ENCODE measurements at places on chromosomes 2 and 18. TPM values are rescaled to one million over a fixed set of nuclear protein-coding genes. Genes with fewer than 3 reads are reported as not detected.
A peak's percentile ranks its signal among the peaks of the same experiment; 100 is the strongest.

Gene UGT1A4
- total RNA-seq: not detected

DNA sequence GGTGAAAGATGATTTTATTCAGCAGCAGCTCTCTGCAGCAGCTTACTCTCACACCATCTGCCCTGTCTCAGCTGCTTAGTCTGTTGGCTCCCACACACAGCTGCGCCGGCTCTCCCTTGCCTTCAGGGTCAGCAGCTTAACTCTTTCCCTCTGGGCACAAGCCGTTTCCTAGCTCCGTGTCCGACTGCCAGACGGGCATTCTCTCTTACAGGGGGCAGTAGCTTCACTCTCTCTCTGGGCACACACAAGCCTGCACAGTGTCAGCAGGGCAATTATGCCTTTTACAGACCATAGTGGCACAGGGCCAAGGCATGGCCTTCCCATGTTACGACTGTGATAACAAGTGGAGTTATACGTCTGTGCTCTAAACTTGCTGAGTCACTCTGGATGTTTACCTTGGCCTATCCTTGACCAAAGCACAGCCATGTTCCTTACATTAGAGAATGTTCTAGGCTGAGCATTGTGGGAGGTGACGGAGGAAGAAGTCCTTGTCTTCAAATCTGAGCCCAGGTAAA, 31.7 kb downstream of the PCARE start:
- DNase-seq: no peak

DNA sequence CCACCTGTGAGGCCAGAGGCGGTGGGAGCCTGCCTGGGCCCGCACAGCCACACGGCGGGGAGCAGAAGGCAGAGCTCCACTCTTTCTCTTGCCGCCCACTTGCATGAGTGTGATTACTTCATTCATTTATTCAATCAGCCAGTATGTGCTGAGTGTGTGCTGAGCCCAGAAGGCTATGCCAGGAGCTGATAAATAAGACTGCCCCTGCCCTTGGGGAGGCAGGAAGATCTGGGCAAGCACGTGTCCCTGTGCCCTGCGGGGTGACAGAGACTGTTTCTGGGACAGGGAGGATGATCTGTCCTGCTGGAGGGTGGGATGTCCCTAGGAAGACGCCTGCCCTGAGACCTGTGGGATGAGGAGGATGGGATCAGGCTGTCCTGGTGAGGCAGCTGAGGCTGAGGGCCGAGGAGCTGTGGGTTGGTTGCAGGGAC, 250.8 kb downstream of the DYSF start:
- DNase-seq: no peak

- DNase-seq: no peak
Observed at GRCh38 chr2:97931858-97932225, 63.9 kb downstream of the TMEM131 start.

Gene CCBE1
- 14.0 TPM for total RNA-seq

Gene SLC4A5
- 4.2 TPM for total RNA-seq

Gene MYO1B
- 123 TPM for total RNA-seq

Gene SPATS2L
- total RNA-seq: 100 TPM

GRCh38 chr2:128370468-128371247, 52.0 kb upstream of the HS6ST1 start:
- DNase-seq: no peak

DNA sequence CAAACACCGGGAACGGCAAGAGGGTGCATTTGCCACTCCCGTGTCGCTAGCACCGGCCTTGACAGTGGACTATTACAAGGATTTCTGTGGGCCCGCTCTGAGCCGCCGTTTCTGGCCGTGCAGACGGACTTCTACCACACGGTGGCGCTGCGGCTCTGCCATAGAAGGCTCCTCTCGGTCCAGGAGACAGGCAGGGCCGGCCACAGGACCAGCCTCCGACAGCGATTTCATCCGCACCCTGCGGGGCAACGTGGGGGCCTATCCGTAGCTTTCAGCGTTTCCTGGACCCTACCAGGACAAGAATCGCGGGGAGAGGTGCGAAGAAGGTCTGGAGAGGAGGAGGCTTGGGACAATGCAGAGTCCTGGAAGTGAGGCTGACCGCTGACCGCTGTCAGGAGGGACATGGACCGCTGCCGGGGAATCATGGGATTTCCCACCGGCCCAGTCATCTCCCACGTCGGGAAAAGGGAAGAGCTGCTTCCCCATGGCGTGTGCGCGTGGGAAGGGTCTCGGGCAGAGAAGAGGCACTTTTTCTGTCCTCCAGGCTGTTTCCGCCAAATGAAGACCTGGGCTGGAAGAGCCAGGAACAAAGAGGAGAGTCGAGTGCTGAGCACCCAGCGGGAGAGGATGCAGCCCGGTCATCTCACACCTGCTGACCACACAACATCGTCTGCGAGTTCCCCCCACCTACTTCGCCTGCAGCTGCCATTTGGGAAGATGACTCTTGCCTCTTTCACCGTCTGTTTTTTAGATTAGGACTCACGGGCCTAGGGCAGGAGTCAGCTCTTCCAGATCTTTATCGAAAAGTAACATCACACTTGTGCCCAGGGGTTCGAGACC, 35.5 kb upstream of the HAAO start:
- DNase-seq: peak; percentile 94

GRCh38 chr2:95275601-95276243, 1.5 kb downstream of the PROM2 start:
- peak; percentile 48 for DNase-seq

DNA sequence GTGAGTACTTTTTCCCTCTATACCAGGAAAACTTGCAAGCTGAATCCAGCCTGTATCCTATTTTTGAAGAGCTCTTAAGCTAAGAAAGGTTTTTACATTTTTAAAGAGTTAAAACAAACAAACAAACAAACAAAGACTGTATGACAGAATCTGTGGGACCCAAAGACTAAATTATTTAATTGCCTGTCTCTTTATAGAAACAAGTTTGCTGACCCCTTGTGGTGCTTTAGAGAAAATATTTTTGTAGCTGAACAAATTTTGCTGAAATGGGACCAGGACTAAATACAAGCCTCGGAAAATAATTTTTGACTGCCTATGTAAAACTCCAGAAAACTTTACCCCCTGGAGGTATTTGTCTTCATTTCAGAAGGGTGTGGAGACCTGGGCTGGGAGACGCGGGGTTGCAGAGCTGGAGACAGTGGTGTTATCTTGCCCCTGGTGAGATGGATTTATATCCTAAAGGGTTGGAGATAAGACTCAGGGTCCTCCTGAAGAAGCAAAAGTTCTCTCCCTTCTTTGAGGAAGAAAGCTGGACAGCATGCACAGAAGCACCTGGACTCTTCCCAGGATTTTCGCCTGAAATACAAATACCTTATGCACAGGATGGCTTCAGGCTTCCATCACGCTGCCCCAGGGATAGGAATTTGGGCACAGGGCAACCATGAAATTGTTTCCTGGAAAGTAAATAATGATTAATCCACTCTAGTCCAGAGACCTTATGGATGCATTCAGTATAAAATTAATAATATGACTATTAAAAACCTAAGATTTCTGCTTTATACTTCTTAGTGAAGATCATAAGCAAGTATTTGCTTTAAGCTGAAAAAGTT, 54.3 kb downstream of the TMX3 start:
- no peak for DNase-seq

Gene PLGLB1
- total RNA-seq: 2.7 TPM

DNA sequence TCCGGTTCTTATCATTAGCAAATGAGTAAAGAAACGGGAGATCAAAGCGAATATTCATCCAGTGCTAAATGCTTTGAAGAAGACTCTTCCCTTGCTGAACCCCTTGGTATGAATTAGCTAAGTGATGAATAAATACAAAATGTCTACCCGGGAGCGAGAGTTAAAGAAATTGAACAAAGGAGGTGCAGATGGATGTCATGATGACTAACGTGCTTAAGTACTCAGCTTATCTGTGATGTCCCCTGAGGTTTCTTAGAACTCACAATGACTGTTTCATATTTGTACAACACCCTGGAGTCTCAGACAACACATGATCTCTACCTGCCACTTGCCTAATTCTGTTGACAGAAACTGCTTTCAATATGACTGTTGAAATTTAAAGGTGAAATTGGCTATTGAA, 148.5 kb downstream of the TMEM200C start:
- DNase-seq: no peak

Gene SLC23A3
- 3.4 TPM for total RNA-seq

DNA sequence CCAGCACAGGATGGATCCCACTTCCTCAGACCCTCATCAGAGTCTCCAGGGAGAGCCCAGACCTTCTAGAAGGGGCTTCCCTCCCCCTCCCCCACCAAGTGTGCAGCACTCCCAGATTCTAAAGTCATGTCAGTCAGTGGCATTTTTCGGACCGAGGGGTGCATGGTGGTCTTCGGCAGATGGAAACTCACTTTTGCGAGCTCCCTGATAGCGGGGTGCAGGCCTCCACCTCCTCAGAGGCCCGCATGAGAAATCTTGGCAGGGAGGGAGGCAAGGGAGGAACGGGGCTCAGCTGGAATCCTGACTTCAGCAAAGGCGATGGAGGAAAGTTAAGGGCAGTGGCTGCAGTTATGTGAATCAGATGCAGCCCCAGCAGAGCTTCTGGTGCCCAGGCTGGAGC, 58.2 kb downstream of the LONRF2 start:
- DNase-seq: no peak

GRCh38 chr2:39150102-39150562, 29.3 kb upstream of the SOS1 start:
- no peak for DNase-seq

DNA sequence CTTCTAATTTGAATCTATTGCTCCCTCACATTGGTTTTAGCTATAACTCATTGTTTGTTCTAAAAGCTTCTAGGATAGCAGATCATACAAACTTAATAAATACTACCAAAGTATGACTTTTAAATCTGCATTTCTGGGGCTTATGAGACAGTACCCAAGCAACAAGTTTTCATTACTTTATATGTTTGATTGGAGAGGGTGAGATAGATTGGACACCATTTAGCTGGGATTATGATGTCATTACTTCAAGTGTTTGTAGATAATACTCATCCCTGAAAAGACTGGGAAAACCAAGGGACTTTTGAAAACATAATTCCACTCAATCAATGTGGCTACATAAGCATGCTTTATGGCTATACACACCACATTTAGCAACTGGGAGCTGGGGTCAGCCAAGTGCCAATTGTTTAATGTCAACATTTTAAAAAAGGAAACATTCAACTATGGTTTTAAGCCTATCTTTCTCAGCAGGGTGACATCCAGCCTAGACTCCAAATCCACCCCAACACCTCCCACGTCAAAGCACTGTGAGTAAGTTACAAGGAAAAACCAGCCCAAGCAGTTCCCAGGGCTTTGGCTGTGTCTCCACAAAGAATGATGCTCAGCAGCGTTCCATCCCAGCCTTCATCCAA, 119.9 kb downstream of the ETAA1 start:
- DNase-seq: no peak

DNA sequence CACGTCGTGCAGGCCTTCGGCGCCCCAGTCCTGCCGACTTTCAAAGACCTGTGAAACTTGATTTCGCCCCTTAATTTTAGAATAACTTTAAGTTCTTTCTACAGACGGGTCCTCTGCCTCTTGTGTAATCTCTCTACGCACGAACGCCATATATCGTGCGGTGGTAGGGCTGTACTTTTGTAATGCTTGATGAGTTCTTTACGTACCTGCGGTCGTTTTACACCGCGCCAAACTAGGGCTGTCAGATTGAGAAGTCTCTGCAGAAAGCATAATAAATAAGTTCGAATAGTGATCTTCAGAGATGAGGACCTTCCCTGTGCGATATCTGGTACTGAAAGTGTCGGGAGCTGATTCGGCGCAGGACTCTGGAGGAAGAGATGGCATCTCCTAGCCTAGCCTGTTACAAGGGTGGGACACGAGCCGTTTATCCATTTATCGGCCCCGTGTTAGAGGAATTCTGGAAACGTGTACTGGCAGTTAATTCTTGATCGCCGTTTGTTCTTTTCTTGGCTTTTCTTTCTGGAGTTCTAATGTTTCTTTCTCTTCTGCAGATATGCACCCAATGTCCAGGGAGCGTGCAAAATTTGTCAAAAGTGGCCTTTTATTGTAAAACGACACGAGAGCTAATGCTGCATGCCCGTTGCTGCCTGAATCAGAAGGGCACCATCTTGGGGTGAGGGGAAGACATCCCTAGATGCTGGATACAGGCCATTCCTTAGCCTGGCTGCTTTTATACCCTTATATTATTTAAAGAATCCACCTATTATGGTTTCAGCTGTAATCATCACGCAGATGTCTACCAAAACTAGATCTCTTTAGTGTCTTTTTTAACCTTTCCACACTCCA, 781 bp upstream of the SLC5A6 start:
- no peak for DNase-seq

DNA sequence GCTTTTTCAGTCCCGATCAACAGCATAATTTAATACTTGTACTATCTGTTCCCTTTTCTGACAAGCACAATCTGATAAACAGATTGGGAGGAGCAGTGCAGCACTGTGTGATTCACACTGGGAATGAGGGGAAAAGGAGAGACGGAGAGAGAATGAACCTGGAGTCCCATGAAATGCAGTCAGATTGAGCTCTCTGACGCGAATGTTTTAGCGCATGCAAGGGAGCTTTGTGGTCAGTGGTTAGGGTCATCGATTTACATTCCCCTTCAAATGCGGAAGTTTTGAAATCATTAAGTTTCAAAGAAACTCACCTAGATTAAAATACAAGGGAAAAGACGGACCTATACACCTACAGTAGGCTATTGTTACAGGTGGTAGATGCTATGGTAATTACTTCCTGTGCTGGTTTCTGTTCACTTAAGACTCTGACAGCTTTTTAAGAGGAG, 99.6 kb downstream of the KCTD1 start:
- no peak for DNase-seq

Gene PPIG
- 51.7 TPM for total RNA-seq

Gene PSMA8
- total RNA-seq: not detected

Gene KCNJ3
- total RNA-seq: not detected

Data from lower lobe of right lung (tissue), 2 donors.